ENCODE measurements at places on chromosomes 2 and 18.

- DNase-seq: no peak
Observed at GRCh38 chr2:219225350-219225749, 4.1 kb downstream of the ATG9A start.

DNA sequence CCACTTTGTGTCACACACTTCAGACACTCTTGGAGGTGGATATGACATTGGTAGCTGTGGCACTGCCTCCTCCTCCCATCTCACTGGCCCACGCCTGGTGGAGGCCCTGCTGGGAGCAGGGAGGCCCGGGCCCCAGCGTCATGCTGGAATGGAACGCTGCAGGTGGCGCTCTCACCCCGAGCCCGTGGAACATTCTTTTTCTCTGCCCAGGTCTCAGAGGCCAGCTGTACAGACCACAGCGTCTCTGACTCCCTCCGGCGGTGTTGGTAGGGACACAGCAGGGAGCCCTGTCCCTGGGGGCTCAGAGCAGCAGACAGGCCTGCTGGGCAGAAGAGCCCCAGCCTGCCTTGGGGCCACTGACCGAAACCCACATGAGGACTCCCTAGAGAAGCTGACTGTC lies 218.1 kb downstream of the TWIST2 start:
- no peak for DNase-seq

DNA sequence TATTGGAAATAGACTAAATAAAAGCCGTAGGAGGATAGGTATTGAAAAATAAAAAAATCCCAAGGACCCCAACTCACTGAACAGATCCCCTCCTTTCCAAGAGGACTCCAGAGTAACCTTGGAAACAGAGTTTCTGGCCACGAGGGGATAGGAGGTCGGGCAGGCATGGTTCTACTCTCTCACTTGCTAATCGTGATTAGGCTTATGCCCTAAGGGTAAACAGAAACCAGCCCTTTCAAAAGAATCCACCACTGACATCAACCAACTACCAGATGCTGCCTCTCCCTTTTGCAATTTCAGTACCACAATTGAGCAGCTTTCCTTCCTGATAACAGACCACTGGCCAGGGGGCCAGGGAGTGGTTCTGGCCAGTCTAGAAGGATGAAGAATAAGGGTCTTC lies 477.8 kb downstream of the EIPR1 start:
- no peak for DNase-seq

DNA sequence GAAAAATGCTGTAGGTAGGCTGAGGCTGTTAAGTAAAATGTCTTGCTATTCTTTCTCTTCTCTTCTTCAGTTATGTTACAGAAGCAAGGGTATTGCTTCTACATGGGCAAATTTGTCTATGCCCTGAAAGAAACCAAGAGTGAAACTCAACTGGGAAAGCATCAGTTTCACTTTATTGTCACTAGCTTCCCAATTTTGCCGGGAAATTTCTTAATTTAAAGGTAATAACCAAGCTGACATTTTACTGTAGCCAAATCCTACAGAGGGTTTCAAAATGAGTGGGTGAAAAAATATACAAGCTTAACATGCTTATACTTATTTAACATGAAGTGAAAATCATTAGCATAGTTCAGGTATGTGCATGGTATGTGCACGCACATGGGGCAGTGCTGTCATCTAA lies 3.2 kb downstream of the TANK start:
- DNase-seq: no peak

DNA sequence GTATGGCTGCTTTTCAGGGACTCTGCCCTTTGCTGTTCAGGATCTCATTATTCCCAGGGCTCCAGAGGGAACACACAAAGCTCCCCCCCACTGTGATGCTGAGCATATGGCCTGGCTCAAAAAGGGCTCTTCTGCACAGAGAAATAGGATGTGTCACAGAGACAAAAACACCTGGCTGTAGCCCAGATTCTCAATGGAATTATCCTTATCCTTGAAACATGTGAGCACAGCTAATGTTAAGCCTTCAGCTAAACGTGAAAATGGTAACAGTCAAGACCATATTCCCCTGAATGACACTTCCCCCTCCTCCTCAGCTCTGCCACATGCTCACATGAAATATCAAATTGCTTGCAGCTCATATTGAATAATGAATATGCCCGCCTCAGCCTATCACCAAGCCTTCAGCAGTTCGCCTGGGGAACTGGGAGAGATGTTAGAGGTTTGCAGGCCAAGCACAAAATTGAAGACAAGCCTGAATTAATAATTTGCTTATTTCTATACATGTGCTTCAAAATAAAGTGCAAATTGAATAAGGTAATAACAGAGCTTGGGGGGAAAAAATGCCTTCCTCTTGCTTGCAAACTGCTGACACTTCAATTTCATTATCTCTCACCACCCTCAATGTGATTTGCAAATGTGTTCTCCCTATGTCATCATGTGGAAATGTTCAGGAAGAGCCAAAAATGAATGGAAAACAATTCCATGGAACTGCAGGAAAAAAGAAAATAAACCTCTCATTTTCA lies 181.0 kb upstream of the HNRNPA3 start:
- no peak for DNase-seq

DNA sequence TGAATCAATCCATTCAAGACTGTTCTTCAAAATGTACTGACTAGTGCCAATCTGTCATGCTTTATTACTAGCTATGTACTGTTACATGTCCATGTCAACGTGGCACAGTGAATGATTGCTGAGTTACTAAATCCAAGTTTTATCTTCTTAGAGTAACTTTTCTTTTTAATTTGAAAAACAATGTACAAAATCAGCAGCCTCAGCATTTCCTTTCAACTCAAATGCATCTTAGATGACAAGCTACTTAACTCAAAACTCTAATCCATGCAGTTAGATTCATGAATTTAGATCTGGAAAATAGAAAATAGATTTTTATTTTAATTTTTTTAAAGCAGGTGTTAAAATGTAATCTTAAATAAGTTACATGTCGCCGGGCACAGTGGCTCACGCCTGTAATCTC lies 174.2 kb downstream of the CAPN13 start:
- DNase-seq: no peak

Measured in hippocampal formation (tissue), 2 donors.